ENCODE measurements at places on chromosomes 2 and 18. TPM values are rescaled to one million over a fixed set of nuclear protein-coding genes. Genes with fewer than 3 reads are reported as not detected.

- peak; percentile 61 for DNase-seq
Observed at GRCh38 chr2:95041060-95041823, 15.7 kb downstream of the MAL start.

- DNase-seq, result no peak
Observed at GRCh38 chr2:236380051-236380612, 115.9 kb upstream of the ASB18 start.

GRCh38 chr2:60520151-60520876, 33.1 kb downstream of the BCL11A start:
- DNase-seq, result no peak

GRCh38 chr18:60541661-60542060, 169.1 kb upstream of the MC4R start:
- DNase-seq, result no peak

Gene BMP10
- total RNA-seq, result not detected

Gene PPP1R1C
- total RNA-seq, result not detected

Gene NTSR2
- total RNA-seq, result not detected

Gene RGPD6
- total RNA-seq, result 39.0 TPM

Data from sigmoid colon (tissue), 7 donors.